HEK293T (cell line): ENCODE measurements at places on chromosomes 16 and 17.

DNA sequence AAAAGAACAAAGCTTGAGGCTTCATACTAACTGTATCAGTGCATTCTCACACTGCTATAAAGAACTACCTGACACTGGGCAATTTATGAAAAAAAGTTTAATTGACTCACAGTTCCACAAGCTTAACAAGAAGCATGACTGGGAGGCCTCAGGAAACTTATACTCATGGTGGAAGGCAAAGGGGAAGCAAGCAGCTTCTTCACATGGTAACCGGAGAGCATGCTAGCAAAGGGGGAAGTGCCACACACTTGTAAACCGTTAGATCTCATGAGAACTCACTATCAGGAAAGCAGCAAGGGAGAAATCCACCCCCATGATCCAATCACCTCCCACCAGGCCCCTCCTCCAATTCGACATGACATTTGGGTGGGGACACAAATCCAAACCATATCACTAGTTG is 25.3 kb downstream of the CTRB2 start:
- DNase-seq, result no peak

DNA sequence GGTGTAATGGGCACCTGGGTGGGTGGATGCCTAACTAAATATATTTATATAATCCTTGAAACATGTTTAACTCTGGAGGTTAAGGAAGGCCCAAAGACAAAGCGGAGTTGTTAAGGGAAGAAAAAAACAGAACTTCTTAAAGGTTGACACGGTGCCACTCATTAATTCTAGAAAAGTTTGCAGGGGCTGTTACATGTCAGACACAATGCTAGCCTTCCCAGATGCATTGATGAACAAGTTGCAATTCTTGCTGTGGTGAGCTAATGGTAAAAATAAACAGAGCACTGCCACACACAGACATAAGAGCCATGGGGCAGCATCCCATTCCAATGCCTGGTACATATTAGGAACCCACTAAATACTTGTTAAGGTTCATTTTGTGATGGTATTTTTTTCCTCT is 109.5 kb downstream of the CDH13 start:
- DNase-seq, result no peak

DNA sequence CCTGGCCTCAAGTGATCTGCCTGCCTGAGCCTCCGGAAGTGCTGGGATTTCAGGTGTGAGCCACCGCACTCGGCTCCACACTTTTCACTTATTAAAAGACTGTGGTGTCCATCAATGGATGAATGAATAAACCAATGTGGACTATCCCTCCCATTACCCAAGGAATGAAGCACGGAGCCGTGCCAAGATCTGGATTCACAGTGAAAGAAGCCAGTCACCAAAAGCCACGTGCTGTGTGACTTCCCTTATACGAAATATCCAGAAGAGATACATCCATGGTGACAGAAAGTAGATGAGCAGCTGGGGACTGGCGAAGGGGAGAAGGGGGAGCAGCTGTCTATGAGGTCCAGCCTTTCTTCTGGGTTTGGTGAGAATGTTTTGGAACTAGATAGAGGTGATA is 48.2 kb upstream of the STH start:
- DNase-seq, result no peak

GRCh38 chr17:62085511-62086408 is 20.7 kb upstream of the MED13 start:
- no peak for DNase-seq

DNA sequence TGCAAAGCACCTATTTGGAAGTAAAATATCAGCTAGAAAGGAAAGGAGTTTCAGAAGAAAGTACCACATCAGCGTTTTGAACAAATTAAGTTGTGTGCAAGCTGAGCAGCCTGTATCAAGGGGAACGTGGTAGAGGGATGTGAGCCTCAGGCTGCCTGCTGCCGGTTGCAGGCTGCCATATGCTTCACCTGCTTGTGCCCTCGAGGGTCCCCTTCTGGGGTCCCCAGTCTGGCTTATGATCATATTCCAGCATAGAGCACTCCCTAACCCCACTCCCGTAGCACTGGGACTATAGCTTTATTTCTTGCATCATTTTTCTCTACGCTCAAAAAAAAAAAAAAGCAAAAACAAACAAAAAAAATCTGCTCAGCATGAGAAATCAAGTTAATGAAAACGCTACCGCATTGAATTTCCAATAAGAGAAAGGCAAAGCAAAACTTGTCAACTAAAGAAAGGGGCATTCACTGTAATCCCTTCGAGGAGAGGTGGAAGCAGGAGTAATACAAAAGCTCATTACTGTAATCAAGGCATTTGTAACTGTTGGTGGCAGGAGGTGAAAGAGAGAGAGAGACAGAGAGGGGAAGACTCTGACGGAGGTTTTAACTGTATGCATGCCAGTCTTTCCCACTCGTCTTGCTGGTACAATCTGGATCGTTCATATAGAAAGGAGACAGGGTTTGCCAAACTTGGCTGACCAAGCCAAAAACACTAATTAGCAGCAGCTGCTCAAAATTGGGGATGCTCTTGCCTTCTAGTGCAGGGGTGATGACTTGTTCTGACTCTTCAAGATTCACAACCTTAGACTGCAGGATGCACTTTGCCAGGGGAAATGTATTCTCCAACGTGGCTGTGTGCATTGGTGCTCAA is 258.2 kb upstream of the HSBP1 start:
- no peak for DNase-seq

DNA sequence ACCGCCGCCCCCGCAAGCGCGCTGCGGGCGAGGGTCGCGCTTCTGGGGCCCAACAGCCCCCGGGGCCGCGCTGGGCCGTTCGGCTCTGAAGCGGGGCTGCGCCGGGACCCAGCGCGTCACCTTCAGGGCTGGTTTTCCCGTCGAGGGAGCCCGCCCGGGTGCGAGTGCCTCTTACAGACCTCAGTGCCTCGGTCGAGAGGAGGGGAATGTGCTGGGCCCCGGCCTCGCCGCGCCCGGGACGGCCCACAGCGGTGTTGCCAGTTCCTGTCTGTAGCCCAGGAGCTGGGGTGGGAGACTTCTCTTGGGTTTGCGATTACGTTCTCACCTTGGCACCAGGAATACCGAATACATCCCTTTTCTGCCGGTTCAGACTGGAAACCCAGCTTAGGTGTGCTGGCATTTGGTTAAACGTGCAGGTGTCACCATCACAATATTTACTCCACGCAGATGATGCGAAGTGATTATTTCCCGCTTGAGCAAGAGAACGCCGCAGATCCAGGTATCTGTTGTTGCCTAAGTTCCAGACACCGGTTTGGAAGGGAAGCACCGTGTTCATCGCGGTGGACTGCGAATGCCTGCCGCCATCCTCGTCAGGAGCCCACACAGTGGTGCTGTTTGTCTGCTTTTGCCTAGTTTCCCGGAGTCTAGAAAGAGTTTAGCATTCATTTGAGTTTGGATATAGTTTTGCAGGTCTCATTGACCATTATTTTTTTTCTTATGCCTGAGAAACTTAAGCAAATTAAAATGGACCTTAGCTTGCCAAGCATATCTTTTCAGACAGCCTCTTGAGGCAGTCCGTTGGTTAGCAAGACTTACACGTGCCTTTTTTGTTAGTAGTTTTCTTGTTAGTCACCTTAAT is 914 bp downstream of the MAP1LC3B start:
- DNase-seq, result peak; percentile 41

- peak; percentile 18 for DNase-seq
Observed at GRCh38 chr17:18225642-18226283, 328 bp downstream of the LLGL1 start.

- DNase-seq, result no peak
Observed at GRCh38 chr16:974611-975261, 4.0 kb upstream of the LMF1 start.

DNA sequence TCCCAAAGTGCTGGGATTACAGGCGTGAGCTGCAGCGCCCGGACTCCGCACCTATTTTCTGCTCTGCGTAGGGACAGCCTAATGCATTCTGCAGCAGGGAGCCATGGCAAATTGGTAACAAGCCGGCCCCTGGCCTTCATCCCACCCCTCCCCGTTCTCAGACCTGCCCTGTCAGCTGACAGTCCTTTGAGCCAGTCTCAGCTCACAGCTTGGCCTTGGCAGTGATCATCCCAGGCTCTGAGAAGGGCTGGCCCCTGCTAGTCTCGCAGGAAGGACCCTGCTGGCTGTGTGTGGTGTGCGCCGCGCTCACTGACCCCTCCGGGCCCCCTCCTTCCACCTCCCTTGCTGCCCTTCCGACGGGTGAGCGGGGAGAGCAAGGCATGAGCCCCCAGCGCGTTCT is 10.3 kb upstream of the NPTX1 start:
- DNase-seq, result no peak

DNA sequence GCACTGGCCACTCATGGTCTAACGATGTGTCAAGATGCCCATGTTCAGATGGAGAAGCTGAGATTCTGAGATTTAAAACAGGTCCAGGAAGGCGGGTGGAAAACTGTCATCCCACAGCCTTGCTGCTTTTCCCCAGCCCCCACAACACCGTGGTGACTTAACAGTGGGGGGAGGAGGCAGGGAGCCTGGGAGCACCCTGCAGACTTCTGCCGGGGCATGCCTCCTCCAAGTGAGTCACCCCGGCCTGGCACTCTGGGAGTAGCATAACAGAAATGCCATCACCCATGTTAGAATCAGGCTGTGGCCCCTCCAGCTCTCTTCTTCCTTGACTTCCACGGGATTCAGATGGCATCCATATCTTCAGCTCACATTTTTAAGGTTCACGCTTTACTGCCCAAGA is 164.8 kb downstream of the CBLN1 start:
- no peak for DNase-seq

- DNase-seq, result no peak
Observed at GRCh38 chr16:88342491-88342890, 40.3 kb upstream of the ZNF469 start.

GRCh38 chr17:77209330-77209748 is 68.6 kb downstream of the SEC14L1 start:
- DNase-seq, result no peak

- no peak for DNase-seq
Observed at GRCh38 chr16:86926181-86927094, 348.1 kb downstream of the FOXL1 start.

GRCh38 chr16:51134269-51134812 is 16.7 kb downstream of the SALL1 start:
- no peak for DNase-seq
